Upper lobe of left lung (tissue), 6 donors: ENCODE measurements at places on chromosomes 12 and 14. TPM values are rescaled to one million over a fixed set of nuclear protein-coding genes. Genes with fewer than 3 reads are reported as not detected.

DNA sequence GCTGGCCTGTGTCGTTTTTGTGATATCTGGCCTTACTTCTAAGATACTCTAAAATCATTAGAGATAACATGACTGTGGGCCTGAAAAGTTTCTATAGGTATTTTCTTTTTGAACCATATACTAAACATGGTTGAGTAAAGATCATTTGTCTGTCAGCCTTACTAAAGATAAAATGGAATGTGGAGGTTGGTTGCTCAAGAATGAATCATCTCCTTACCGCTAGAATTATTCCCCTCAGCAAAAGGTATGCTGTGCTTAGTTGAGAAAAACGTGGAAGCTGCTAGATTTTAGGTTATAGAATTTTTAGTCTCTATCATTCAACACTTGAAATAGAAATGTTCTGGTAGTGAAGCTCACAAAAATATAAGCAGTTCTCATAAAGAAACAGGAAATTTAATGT, 407.3 kb downstream of the AEBP2 start:
- H3K36me3 ChIP-seq = no peaks in the 10 kb centered on the region
- DNase-seq = no peak
- H3K4me1 ChIP-seq = no peaks in the 10 kb centered on the region
- no peak overlapping the region for H3K27ac ChIP-seq
- no peaks in the 10 kb centered on the region for H3K27me3 ChIP-seq

DNA sequence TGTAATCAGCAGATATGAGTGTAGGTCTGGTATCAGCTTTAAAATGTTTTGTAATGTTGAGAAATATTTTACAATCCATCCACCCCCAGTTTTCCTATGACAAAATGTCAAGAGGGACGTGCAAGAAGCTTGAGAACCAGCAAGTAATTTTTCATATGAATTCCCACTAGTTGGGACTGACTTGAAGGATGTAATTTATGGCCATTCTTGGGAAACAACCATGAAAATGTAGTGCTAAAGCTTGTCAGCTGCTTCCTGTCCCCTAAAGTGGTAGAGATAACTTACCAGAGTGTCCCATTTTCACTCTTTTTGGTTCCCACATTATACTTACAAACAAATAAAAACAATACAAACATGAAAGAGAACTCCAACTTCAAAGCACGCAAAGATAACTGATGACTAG, 63.9 kb downstream of the RERG start:
- no peaks in the 10 kb centered on the region for H3K27me3 ChIP-seq
- H3K36me3 ChIP-seq = no peaks in the 10 kb centered on the region
- no peak for DNase-seq
- H3K27ac ChIP-seq = peak overlapping the region; percentile 1
- H3K4me1 ChIP-seq = peaks cover 3% of the 10 kb centered on the region

- no peaks in the 10 kb centered on the region for H3K27me3 ChIP-seq
- H3K4me3 ChIP-seq = no peak overlapping the region
- no peak for DNase-seq
- H3K4me1 ChIP-seq = no peaks in the 10 kb centered on the region
- H3K36me3 ChIP-seq = no peaks in the 10 kb centered on the region
Measured at GRCh38 chr12:89433634-89434033, 81.3 kb upstream of the DUSP6 start.

DNA sequence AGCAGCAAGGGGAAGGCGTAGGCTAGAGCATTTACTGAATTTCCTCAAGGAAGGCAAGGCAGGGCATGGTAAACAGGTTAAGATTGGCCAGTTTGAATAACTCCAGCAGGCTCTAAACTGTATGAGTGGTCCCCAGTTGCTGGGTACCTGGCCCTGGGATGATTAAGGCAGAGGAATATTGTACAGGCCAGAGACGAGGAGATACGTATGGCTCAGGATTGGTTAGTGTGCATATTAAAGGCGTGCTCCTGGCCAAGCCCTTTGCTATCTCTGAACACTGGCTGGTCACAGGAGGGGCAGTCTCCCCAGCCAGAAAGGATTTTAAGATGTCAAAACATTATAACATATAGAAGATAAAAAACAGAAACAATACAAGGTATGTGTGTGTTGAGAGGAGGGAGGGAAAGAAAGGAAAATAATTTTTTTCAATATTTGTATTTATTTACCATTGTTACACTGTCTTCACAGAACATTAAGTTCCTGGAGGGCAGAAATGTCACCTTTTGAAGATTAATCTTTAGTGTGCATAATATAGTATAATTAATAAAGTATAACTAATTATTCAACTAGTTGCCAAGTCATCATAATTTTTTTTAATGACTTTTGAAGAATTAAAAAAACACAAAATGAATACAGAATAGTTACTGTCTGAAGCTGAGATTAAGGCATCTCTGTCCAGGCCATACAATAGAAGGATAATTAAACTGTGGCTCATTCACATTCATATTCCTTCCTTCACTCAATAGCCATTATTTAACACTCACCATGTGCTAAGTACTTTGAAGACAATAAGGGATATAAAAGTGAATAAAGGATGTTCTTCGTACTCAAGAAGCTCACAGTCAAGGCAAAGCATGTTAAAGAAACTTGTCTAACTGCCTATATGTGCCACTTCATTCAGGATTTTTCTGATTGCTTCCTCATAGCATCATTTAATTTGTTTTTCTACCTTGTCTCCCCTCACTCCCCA, 41.9 kb downstream of the DCP1B start:
- H3K36me3 ChIP-seq = peaks cover 60% of the 10 kb centered on the region
- H3K27me3 ChIP-seq = no peaks in the 10 kb centered on the region
- H3K4me3 ChIP-seq = no peak overlapping the region
- no peak for DNase-seq
- H3K27ac ChIP-seq = no peak overlapping the region

Gene SARNP
- total RNA-seq = 41.9 TPM

- peaks cover 18% of the 10 kb centered on the region for H3K4me1 ChIP-seq
- H3K27me3 ChIP-seq = no peaks in the 10 kb centered on the region
- peak overlapping the region; percentile 7 for H3K27ac ChIP-seq
- H3K4me3 ChIP-seq = no peak overlapping the region
Measured at GRCh38 chr14:59305836-59306555, 117.5 kb downstream of the DAAM1 start.

DNA sequence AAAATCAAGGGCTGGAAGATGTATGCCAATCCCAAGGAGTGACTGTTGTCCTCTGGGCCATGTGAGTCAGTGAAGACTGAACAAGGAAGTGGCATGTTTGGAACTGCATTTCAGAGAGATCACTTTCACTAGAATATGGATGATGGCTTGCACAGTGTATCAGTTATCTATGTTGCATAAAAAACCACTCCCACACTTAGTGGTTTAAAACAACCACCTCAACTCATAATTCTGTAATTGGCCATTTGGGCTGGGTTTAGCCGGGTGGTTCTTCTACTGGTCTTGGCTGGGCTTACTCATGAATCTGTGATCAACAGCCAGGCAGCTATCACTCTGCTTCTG, 15.4 kb downstream of the BDKRB1 start:
- no peak for DNase-seq
- no peaks in the 10 kb centered on the region for H3K27me3 ChIP-seq
- peaks cover 6% of the 10 kb centered on the region for H3K4me1 ChIP-seq
- H3K4me3 ChIP-seq = no peak overlapping the region

Gene SPPL3
- 21.4 TPM for total RNA-seq

DNA sequence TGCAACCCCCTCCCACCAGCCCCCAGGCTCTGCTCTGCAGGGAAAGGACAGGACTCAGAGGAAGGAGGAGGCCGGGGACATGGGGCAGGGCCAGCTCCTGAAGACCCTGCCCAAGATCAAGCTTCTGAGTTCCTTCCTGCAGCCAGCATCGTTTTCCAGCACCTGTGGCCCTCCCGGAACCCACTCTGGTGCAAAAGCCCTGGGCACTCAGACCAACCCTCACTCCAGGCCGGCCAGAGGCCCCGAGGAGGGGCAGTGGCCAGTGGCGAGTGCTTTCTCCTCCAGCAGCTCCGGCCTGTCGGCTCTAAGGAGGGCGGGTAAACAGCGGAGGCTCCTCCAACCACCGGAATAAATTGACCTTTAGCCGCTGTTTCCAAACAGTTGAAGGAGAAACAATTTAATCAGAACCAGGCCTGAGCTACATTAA, 10.8 kb downstream of the TMEM179 start:
- H3K4me3 ChIP-seq = no peak overlapping the region
- no peak for DNase-seq
- H3K36me3 ChIP-seq = no peaks in the 10 kb centered on the region
- H3K27me3 ChIP-seq = no peaks in the 10 kb centered on the region
- no peaks in the 10 kb centered on the region for H3K4me1 ChIP-seq

Gene PLXNC1
- 14.1 TPM for total RNA-seq

Gene FGD4
- 50.8 TPM for total RNA-seq

Gene FSCB
- not detected for total RNA-seq

Gene RNASE7
- total RNA-seq = not detected

DNA sequence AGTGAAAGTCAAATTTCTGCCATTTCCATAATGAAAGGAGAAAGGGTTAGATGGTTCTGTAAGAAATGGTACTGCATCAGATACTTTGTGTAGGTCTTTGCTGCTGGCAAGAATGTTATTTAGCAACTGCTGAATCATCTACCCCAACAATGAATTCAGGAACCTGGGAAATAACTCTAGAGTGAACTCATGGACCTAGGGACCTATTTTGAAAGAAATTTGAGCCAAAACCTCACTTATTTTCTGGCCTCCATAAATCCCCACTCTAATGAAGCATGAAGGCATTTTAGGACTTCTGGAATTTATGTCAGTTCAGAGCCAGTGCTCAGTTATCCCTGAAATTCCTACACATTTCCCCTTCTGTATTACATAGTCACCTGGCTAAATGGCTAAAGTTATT, 50.9 kb upstream of the CPNE8 start:
- H3K27me3 ChIP-seq = no peaks in the 10 kb centered on the region
- no peak overlapping the region for H3K4me3 ChIP-seq
- H3K4me1 ChIP-seq = no peaks in the 10 kb centered on the region

- DNase-seq = no peak
- H3K4me1 ChIP-seq = no peaks in the 10 kb centered on the region
- no peaks in the 10 kb centered on the region for H3K36me3 ChIP-seq
- no peak overlapping the region for H3K4me3 ChIP-seq
- no peaks in the 10 kb centered on the region for H3K27me3 ChIP-seq
- no peak overlapping the region for H3K27ac ChIP-seq
Measured at GRCh38 chr12:24596768-24597388, 352.0 kb downstream of the BCAT1 start.

- no peaks in the 10 kb centered on the region for H3K4me1 ChIP-seq
- no peaks in the 10 kb centered on the region for H3K36me3 ChIP-seq
- no peak overlapping the region for H3K4me3 ChIP-seq
- H3K27ac ChIP-seq = no peak overlapping the region
- no peaks in the 10 kb centered on the region for H3K27me3 ChIP-seq
Measured at GRCh38 chr14:66104486-66104885, 381.7 kb upstream of the CCDC196 start.

GRCh38 chr12:68374307-68374982, 42.3 kb upstream of the MDM1 start:
- H3K27ac ChIP-seq = no peak overlapping the region
- no peak for DNase-seq
- no peaks in the 10 kb centered on the region for H3K27me3 ChIP-seq
- no peak overlapping the region for H3K4me3 ChIP-seq

DNA sequence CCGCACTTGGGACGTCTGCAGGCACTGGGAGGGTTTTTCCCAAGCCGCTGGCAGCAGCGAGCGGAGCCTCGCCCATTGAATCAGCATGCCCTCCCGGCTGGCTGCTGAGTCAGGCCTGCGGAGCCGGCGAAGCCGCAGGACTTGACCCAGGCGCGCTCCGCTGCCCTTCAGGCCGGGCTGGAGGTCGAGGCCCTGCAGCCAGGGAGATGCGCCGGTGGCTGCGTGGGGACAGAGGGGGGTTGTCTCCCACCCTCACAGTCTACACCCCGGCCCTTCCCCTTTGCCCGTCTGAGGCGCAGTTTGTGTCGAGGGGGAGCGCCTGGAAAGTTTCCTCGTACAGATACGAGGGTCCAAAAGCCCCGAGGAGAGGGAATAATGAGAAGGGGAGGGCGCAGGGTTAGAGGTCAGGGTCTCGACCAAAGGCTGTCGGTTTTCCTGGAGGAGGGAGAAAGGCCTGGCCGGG, 759 bp upstream of the KLC1 start:
- peak; percentile 93 for DNase-seq
- H3K27me3 ChIP-seq = no peaks in the 10 kb centered on the region
- H3K27ac ChIP-seq = peak overlapping the region; percentile 98
- peaks cover 65% of the 10 kb centered on the region for H3K4me1 ChIP-seq
- no peaks in the 10 kb centered on the region for H3K36me3 ChIP-seq
- peak overlapping the region; percentile 99 for H3K4me3 ChIP-seq

- H3K4me3 ChIP-seq = peak within 1 kb of the TSS; percentile 90
- H3K27ac ChIP-seq = peak within 1 kb of the TSS; percentile 99
- H3K4me1 ChIP-seq = peaks cover 34% of the 10 kb centered on the region
- peak; percentile 28 for DNase-seq
Measured at GRCh38 chr14:32077081-32078022, at the start of gene ARHGAP5. ARHGAP5 (plus strand) TSS chr14:32077304; CDS start chr14:32090670, 13,366 bp downstream.
